LoVo (cell line): ENCODE measurements at places on chromosomes 3 and 15.

GRCh38 chr15:51161491-51162220 lies 67.0 kb upstream of the TNFAIP8L3 start:
- DNase-seq = no peak

DNA sequence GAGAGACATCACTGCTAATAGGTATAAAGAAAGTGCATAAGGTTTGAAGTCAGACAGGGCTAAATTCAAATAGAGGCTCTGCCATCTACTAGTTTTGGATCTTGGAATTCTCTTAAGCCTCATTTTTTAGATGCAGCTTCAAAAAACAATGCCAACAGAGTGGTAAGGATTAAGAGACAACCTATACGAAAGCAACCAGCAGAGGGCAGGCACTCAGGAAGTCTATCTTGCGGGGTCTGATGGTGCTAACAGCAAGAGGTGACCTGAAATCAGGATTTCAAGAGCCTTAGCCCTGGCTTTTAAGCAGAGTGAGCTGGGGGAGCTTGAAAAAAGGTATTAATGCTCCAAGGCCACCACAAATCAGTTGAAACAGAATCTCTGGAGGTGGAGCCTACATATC lies 40.7 kb downstream of the LDHAL6B start:
- DNase-seq = peak; percentile 66

GRCh38 chr3:29319262-29319661 lies 38.4 kb downstream of the RBMS3 start:
- DNase-seq = no peak

DNA sequence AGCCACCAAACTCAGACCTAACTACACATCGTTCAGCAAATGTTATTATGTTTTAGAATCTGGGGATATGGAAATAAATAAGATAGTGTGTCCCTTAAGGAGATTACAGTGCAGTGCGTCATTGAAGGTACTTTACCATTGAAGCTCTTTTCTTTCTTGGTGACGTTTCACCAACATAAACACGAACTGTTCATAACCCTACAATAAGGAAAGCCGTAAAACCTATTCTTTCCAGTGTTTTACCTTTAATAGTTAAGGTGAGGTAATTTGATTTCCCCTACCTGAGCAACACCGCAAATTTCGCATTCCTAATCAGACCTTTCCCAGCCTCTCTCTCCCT lies 826 bp downstream of the CCDC66 start:
- peak; percentile 12 for DNase-seq

DNA sequence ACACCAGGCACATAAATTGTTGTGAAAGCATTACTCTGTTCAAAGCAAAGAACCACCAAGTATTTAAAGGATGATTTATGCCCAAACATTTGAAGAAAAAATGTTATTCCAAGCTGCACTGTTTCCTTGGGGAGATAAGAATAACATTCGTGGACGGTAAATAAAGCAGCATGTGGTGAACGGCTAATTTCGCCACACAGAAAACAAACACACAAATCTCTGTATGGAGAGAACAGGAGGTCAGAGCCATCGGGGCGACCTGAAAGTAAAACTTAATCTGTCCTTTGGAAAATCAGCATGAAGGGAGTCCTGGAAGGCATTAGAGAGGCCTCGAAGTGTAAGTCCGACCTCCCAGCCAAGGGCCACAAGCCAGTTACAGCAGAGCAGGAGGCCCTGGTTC lies 27.1 kb upstream of the GABRG3 start:
- DNase-seq = no peak

GRCh38 chr3:127014536-127015281 lies 31.8 kb downstream of the PLXNA1 start:
- DNase-seq = no peak

GRCh38 chr15:55715355-55716076 lies 27.4 kb downstream of the PRTG start:
- DNase-seq = no peak
